ENCODE measurements at places on chromosomes 1 and 21. TPM values are rescaled to one million over a fixed set of nuclear protein-coding genes. Genes with fewer than 3 reads are reported as not detected.

CACNA1E gene
- total RNA-seq: not detected

DCDC2B gene
- total RNA-seq: not detected

DYNLT4 gene
- total RNA-seq: 0.12 TPM

SYDE2 gene
- total RNA-seq: 4.4 TPM

C1orf210 gene
- total RNA-seq: not detected
